Heart left ventricle (tissue), 16 donors: ENCODE measurements at places on chromosomes 6 and 20.

DNA sequence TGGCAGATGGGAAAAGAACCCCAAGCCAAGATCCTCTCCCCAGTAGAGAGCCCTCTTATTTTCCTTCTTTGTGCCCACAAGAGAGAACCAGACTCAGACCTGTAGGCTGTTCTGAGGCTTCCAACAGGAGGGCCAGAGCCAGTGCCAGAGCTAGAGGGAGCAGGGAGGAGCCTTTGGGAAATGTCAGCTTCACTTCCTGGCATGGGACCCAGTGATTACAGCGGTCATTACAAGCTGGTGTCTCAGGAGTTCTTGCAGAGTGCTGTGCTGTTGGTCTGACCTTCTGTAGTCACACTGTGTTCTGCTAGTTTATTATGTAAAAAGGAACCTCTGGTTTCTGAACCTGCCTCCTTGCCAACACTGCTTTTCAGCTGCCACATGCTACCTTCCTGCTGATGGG, 38.9 kb downstream of the STK35 start:
- DNase-seq, result peak; percentile 80

GRCh38 chr6:66538551-66539135, 831.6 kb upstream of the EYS start:
- DNase-seq, result no peak

DNA sequence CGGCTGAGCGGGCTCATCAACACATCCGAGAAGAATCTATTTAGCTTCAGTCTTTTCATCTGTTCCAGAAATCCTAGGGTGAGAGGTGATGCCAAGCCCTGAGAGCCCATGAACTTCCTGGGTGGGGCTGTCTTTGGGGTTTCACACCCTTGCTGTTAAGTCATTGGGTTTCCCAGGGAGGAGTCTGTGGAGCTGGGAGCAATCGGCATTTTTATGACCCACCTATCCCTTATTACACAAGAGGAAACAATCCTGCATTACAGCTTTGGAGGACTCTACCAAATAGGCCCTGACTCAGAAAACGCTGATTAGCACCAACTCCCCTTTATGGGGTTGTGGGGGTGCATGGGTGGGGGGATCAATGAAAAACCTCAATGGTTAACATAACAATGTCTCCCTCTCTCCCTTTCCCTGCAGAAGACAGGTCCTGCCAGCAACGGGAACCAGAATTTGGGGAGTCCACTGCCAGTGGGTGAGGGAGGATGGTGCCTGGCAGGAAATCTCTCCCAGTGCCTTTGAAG, 46.3 kb downstream of the EZR start:
- no peak for DNase-seq

DNA sequence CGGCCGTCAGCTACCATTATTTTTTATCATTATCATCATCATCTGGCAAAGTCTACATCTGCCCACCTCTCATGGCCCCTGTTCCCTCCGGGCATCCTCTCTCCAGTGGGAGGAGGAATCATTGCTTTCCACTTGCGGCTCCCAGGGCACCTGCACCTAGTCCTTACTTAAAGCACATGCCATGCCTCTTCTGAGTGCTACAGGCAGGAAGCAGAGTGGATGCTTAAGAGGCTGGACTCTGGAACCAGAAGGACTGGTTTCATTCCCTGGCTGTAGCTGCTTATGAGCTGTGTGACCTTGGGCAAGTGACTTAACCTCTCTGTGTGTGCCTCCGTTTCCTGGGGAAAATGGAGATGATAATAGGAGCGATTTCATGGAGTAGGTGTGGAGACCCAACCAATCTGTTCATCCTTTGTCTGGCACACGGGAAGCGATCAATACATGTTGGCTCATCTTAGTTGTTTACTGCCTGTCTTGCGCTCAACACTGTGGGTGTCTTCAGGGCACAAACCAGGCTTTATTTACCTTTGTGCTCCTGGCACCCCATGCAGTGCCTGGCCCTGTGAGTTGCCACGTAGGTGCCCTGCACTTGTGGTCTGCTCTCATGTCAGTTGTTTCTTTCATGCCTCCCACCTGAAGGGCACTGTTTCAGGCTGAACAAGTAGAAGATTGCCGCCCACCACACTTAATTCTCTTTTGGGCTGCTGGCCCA, 317.0 kb upstream of the SULF2 start:
- DNase-seq, result no peak

DNA sequence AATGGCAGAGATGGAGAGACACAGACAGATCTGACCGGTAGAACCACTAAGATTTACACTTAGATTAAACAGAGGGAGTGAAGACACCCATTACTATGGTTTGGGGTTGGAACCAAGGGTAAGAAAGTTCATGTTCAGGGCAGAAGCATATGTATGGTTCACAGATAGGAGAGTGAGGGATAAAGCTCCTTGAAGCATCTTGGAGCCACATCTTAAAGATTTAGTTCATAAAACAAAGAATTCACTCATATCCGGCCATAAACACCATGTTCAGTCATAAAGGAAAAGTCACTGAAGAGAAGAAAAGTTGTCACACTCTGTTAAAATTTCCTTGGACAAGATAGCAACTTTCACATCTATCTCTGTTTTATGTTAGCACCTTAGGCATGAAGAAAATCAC, 18.0 kb downstream of the STX7 start:
- DNase-seq, result no peak

GRCh38 chr20:58219342-58219700, 9.1 kb downstream of the ANKRD60 start:
- no peak for DNase-seq

GRCh38 chr6:66478705-66479104, 771.7 kb upstream of the EYS start:
- no peak for DNase-seq

- no peak for DNase-seq
Measured at GRCh38 chr6:33861722-33862121, 57.9 kb upstream of the MLN start.

DNA sequence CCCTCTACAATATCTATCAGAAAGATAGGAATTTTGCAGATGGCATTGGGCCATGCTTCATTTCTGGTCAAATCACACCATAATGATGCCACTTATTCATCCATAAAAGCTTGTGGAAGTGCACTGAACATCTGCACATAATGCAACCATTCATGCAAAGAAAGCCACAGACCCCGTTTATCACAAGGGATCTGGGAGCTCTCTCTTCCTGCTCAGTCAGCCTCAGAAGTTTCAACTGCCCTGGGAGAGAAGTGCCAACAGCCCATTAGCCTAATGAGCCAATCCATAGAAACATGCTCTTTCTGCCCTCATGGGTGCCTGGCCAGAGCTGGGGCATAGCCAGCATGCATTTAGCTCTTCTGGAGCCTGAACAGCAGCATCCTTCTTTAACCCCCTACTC, 85.8 kb downstream of the SLC35F1 start:
- no peak for DNase-seq

DNA sequence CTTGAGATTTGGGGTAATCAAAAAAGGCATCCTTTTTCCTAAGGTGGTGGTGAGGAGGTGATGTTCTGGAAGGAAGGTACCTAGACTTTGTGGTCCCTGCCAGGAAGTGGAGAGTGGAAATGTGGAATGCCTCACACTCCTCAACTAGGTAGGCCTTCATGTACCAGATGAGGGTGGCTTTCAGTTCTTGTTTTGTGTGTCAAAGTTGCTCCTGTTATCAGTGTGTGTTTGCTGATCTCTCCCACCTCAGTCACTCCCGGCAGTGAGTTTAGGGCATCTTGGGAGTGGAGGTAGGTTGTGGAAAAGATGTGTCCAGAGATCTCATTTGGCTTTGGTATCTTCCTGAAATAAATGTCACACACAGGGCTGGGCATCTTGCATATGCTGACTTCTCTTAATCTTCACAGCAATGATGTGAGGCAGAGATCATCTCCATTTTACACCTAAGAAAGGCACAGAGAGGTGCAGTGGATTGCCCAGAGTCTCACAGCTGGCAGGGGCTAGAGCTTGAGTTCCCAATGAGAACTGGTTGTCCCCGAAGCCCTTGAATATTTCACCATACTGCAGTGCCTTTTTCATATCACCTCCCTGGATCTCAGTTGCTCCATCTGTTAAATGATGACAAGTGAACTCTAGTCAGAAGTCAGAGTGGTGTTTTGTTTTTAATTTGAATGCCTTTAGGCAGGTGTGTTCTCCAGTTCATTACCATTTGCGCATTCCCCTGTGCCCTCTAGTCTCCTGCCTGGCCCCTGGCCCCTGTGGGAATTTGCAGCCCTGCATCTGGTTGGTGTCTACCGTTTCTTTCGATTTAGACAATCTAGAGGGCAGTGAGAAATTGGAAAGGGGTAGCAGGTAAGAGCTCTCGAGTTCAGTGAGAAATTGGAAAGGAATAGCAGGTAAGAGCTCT, 2.9 kb downstream of the PKIG start:
- no peak for DNase-seq
